GDM1 (cell line): ENCODE measurements at places on chromosomes 2 and 18.

GRCh38 chr2:169351725-169352124 is 10.6 kb downstream of the LRP2 start:
- no peak for DNase-seq

- DNase-seq, result no peak
These were observed 1322.9 kb upstream of the TMEFF2 start for GRCh38 chr2:193517615-193518014.

GRCh38 chr2:222421626-222422025 is 2.7 kb upstream of the SGPP2 start:
- DNase-seq, result no peak

DNA sequence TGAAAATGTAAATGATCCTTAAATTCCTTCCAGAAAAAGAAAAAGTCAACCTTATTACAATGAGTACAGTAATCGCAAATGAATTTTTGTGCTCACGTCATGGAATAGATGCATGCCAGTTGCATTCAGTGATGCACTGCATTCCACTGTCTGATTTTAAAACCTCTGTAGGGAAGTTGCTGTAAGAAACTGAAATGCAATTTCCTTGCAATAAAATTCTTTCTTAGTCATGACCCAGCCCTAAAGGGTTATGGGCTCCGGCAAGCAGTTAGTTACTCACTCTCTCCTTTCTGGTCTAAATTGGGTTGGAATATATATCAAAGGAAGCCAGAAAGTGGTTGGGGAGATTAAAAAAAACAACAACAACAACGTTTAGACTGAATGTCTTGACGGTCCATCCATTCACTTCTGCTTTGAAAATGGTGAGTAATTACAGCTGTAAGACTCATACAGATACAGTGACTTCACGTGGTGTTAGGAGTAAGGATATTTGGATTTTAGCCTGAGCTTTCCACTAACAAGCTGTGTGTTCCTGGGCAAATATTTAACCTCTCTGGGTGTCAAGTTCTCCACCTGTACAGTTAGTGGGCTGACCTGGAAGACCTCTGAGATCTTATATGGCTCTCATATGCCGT is 8.6 kb upstream of the RND3 start:
- no peak for DNase-seq

DNA sequence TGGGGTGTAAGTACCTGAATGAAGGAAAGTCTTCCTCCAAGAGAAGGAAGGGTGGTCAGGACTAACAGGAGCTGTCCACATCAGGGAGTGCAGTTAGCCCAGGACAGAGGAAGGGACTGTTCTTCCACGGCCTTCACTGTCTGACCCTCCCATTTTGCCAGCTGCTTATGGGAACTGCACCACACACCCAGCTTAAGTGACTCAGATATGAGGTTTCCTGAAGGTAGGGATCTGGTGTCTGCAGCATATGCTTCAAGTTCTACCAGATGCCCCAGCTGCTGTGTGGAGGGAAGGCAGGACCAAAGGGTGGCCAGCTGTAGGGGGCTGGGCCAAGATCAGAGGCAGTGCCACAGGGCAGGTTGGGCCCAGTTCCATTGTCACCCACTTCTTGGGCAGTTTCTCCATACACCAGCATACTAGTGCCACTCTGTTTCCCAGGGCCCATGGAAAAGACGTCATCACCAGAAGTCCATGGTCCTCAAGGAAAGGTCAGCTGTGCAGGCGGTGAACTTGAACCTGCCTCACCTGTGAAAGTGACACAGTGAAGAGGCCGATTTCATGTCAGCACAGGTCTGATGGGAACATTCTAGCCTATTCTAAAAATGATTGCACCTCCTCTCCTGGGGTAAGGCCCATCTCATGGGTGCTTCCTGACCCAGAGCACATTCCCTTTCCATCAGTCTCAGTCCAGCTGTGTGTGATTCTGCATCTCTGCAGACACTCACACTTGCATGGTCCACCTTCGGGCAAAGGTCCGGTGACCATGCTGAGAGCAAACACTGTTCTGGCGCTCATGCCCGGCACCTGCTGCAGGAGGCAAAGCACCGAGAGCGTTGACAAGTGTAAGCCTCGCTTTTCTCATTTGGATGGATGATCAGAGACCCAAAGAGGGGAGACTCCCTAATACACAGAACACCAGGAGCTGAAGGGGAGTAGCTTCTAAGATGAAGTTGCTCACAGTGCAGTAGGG is 68.0 kb downstream of the ACAA2 start:
- no peak for DNase-seq

DNA sequence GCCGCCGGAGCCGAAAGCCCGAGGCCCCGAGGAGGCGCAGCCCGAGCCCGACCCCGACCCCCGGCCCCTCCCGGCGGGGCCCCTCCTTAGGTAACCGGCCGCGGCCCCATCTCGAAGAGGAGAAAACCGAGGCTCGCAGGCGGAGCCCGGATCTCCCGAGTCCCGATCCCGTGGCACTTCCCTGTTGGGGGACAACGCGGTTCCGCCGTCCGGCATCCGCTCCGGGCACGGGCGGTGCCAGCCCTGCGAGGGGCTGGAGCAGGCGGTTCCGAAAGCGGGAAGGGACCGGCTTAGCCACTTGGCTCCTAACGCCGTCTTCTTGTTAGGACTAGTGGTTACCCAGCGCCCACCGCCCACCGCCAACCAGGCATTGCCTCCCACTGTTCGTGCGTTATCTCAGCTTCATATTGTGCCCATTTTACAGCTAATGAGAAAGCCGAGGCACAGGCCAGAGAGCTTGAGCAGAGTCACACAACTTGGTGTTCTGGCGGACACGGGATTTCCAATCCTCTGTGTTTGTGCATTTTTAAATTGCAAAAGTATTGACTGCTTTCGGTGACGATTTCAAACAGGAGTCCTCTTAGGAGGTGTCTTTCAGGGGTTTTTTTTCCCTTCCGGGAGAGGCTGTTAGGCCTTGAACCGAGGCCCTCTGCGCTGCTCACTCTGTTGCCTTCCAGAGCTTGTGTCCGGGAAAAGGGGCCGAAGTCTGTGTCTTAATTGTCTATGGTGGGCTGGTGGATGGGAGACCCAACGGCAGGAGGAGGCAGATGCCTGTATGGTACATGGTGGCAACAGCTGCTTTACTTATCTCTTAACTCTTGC is 562 bp downstream of the CENPA start:
- no peak for DNase-seq

DNA sequence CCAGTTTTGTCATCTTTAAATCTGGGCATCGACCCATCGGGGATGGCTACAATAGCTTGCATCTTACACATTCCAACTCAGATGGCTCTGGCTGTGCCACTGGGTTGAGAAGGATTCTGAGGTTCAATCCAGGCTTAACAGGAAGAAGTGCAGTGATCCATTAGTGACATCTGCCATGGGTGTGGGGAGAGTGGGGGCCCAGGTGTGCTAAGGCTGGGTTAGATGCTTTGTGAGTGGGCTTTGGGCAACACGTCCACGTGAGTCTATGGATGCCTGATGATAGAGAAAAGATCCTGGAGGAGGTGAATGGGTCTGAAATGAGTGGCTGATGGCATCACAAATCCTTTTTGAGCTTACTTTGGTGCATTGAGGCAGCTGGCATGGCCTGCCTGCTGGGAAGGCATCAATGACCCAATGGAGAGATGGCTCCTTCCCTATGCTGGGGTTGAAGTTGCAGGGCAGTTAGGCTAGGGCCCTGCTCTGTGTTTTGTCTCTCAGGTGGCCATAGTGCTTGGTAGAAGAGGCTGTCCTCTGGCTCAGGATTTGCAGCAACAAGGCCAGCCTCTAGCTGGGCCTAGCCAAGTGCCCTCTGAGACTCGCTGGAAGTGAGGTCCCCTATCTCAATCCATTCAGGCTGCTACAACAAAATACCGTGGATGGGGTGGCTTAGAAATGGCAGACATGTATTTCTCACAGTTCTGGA is 56.7 kb downstream of the HS1BP3 start:
- no peak for DNase-seq

- no peak for DNase-seq
These were observed 1.1 kb downstream of the TMEM169 start for GRCh38 chr2:216082805-216083204.

GRCh38 chr2:216787851-216788540 is 71.9 kb downstream of the TNP1 start:
- no peak for DNase-seq

- no peak for DNase-seq
These were observed 47.0 kb upstream of the FOSL2 start for GRCh38 chr2:28345619-28346018.

DNA sequence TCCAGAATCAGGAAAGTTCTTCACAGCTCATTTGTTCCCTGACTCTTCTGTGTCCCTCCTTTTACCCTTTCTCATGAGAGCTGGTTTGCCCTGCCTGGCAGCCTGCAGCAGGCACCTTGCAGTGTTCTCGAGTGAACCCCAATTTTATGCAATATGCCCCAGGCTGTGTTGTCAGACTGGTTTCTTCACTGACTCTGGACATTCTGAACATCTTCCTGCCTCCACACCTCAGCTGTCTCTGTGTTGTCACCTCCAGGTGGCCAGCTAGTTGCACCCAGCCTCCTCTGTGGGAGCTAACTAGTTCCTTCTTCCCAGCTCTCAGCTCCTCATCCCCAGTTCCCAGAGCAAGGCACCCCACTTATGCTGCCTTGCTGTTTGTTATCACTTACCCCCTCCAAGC is 5.5 kb downstream of the SETBP1 start:
- DNase-seq, result no peak

DNA sequence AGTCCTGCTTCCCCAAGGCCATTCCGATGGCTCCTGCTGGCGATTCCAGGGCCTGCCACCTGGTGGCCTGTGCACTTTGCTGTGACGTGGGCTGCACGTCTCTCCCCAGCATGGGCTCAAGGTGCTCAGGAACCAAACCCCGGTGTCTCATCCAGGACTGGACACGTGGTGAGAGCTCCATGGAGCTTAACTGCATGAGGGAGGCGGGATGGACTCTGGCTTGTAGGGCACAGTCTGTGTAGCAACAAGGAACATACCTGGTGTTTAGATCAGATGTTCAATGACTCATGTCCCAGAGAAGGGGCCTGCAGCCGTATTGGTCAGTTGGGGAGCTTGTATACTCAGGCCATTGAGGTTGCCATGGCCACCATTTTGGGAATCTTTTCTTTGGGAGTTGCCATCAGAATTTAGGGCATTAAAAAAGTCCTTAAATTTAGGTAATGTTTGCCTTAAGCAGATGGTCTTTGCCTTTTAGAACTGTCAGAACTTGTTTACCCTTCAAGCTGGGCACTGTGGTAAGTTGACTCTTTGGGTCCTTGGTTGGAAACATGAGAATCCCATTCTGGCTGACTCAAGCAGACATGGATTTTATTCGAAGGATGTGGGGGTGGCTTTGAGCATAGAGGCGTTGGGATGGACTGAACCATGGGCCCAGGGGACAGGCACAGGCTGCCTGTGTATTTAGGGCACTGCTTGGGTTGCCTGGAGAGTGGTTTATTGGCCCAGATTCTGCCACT is 21.0 kb downstream of the AGAP1 start:
- no peak for DNase-seq

DNA sequence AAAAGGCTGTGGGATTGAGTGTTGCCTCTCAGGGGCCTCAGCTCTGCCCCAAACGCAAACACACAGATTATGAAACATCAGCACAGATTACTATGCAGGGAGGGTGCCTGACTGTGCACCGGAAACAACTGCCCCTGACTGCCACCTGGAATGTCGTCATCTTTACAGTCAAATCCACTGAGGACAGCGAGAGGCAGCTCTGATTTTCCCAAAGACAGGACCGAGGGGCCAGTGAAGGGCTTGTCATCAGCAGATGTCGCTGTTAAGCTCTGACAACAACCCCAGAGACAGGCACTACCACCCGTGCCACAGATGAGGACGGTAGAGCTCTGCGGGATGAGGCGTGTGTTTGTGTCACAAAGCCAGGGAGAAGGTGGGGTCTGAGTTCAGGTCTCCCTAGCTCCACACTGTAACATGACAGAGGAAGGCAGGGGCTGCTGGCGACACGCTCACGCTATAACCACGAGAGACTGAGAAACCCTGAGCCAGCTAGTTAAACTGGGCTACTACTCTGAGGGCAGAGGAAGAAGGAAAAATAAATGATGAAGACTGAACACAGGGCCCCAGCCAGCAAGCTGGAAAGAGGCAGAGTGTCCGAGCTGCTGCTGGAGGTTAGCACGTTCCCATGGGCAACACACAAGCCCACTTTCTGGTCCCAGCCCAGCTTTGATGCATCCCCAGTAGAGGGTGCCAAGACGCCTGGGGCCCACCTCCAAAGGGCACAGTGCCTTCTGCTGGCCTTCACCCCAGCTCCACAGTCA is 47.0 kb downstream of the PARD6G start:
- no peak for DNase-seq

DNA sequence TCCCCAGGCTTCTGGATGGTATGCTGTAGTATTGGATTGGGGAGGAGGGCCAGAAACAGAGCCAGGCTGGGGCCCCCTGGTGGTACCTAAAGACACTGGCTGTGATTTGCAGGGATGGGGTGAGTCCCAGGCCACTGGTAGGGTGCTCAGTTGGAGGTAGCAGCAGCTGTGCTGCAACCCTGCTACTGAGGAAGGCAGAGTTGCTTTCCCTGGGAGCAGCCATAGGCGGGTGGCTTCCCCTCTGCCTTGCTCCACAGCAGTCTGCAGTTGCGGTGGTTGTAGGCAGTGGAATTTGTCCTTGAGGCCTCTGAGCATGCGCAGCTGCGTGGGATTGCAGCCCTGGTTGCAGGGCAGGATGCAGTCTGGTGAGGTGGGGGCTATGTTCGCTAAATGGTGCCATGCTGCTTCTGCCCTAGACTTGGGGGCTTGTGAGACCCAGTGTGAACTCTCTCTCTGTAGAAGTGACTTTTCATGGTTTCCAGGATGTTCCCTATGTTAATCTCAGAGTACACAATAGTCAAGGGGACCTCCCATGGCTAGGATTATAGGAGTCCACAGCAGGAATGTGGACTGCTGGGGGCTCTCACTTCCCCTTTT is 443.5 kb downstream of the XIRP2 start:
- no peak for DNase-seq

DNA sequence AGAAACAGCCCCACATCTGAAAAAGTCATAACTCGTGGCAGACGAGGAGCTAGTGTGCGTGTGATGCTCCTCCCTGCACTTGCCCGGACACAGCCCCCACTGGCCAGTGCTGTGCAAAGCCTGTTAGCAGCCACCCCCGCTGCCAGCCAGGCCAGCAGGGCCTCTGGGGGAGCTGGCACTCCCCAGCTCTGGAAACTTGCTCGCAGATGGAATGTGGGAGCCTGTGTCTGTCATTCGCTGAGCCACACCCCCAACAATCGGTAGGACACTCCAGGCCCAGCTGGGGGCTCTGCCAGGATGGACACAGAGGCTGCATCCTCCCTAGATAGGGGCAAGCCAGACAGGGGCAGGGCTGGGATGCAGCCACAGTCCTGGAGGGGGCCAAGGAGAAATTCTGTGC is 62.4 kb upstream of the ATG16L1 start:
- no peak for DNase-seq

GRCh38 chr2:205848601-205849000 is 166.3 kb downstream of the NRP2 start:
- no peak for DNase-seq
